ENCODE measurements at places on chromosomes 4 and X. TPM values are rescaled to one million over a fixed set of nuclear protein-coding genes. Genes with fewer than 3 reads are reported as not detected.
A peak's percentile ranks its signal among the peaks of the same experiment; 100 is the strongest.

The USP51 gene
- polyA plus RNA-seq = 9.8 TPM

GRCh38 chr4:94181815-94182214, 25.9 kb upstream of the SMARCAD1 start:
- no peak for DNase-seq

The USP17L19 gene
- polyA plus RNA-seq = not detected

DNA sequence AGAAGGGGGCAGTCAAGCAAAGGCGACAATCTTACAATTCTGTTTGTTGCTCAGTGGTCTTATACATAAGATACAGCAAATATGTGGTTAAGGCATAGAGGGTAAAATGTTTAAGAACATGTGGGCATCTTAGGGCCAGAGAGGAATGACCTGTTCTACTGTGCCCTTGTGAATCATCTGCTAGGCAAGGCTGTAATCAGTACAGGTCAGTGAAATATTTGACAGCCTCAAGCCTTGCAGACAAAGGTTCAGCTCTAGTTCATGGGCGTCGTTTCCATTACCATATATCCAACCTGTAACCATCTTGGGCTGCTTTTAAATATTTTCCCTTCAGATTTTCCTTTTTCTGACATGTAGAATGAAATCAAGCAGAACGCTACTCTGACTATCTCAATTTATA, 37.3 kb downstream of the AGA start:
- no peak for DNase-seq

DNA sequence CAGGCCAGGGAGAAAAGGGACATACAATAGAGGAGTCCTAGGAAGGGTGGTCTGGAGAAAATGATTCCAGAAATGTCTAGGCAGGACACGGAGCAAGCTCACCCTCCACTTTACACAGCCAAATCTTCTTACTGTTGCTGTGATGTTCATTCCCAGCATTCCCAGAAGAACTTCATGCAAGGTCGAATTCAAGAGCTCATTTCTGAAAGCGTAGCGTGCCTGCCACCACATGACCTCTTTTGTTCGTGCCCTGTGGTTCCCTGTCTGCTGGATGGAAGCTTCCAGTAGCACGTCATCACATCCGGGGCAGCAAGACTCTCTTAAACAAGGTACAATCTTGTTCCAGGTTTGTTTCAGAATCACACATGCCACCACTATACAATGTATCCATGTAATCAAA, 57.8 kb downstream of the FAM184B start:
- DNase-seq = no peak

GRCh38 chr4:108172753-108173598, 4.2 kb upstream of the LEF1 start:
- peak; percentile 85 for DNase-seq

The FAM47E gene
- polyA plus RNA-seq = 6.4 TPM

DNA sequence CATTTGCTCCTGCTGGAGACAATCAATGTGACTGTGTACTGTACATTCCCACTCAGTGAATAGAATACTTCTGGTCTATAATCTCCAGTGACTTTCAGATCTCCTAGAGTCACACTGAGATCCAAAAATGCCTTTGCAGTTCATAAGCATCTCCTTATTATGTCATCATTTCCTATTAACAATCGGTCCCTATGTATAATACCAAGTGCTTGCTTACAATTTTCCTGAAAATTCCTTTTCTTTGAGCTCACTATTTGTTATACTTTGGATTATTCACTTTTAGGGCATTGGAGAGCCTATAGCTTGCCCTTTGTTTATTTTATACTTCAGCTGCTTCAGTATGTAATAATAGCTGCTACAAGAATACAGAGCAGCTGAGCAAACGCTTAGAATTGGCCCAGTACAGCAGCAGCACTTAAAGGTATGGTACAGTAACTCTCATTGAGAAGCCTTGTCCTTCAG, 313.0 kb downstream of the DCTD start:
- DNase-seq = no peak

DNA sequence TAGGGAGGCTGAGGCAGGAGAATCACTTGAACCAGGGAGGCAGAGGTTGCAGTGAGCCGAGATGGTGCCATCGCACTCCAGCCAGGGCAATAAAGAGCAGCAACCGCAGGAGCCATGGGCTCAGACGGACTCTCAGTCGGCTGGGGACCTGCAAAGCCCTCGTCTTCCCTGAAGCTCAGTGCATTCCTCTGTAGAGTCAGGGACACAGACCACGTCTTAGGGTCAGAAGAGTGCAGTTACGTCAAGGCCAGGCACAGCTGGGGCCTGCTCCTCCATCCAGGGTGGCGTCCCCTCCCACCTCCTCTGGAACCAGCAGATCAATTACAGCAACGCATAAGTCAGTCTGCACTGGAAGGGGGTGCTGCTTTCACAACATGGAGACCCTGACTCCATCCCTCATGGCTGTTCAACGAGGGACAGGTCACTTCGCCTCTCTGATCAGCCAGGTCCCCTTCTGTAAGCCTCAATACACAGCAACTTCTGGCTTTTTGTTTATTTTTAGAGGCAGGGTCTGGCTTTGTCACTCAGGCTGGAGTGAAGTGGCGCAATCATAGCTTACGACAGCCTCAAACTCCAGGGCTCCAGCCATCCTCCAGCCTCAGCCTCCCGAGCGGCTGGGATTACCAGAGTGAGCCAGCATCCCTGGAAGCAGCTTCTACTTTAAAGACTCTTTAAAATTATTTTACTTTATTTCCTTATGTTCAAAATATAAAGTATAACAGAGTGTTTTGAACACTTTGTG, 76.4 kb downstream of the ZFYVE28 start:
- no peak for DNase-seq

The BOD1L1 gene
- polyA plus RNA-seq = 73.9 TPM

The HSFX4 gene
- 0.36 TPM for polyA plus RNA-seq

DNA sequence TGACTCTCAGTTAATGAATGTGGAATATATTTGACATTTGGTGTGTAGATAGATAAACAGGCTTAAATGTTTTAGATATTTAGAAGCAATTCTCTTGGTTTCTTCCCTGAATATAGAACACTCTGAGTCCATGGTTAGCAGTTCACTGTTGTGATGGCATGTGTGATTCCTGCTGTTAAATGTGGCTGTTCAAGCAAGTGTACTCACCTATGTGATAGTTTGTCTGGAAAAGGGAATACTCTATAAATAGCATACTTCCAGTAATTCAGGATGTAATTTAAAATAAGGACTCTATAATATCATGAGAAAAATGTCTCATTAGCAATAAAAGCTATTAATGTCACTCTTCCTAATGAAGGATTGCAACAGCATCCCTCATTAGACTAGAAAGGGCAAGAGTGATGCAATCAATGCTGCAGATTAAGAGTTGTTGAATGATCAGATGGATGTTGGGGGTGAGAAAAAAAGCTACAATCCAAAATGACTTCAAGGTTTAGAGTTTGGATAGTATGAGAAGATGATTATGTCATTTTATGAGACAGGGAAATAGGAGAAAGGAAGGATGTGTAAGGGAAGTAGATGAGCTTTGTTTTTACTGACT, 201.8 kb upstream of the WDFY3 start:
- no peak for DNase-seq

DNA sequence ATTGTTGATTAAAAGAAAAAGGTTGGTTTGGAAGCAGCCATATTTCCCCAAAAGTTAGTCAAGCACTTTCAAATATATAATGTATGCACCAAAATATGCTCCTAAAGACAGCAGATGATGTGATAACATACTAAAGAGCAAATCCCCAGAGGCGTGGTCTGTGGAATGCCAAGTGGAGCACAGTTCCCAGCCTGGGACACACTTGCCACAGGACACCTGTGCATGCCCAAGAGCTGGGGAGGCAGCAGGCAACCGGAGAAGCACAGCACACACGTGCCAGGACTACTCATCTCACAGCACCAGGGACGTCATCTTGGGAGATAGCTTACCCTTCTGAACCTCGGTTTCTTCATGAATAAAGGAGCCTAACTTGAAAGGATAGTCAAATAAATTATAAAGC, 12.5 kb downstream of the STX18 start:
- DNase-seq = no peak

- peak; percentile 68 for DNase-seq
Observed at GRCh38 chrX:103254171-103254824, 657 bp downstream of the TCEAL8 start.

- no peak for DNase-seq
Observed at GRCh38 chrX:10156199-10157031, at the start of gene CLCN4. TSS of gene CLCN4 (plus strand) at chrX:10156975. CDS start at chrX:10185033, 28,058 bp downstream.

DNA sequence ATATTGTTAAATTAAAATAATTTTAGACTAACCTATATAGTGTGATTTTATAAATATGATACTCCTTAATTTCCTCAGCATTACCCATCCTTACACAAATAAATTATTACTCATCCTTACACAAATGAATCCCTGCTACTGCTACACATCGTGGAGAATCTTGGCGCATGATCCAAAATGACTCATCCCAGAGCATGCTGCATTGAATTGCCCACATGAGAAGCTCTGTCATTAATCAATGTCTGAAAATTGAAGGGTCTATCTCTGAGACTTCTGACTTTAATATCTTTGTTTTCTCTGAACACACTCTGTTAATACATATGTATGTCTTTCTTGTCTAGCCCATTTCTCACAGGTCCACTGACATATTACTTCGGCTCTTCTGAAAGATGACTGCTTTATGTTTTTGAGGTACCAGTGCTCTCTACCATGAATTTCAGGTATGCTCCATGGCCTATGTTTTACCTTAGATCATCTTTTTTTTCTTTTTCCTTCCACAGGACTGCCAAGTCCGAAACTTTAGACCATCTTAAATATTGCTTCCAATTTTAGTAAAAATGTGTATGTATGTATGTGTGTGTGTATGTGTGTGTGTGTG, 15.7 kb upstream of the DUSP21 start:
- DNase-seq = no peak

The HPGDS gene
- 7.7 TPM for polyA plus RNA-seq

DNA sequence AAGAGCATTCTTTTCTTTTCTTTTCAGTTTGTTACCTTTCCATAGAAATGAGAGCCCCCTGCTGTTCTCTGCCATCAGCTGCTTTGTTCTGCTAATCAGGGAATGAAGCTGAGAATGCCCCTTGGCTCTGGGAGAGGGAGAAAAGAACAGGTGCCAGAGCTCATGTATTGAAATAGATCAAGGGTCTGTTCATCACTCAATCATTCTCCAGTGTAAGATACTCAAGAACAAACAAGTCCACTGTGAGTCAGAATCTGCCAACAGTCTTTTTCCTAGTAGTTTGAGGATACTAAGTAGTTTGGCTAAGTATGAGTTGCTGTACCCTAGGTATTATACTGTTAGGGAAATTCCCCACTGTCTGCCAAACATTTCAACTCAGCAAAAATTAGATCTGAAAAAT, 144.3 kb downstream of the RTL3 start:
- no peak for DNase-seq

The HMGN5 gene
- polyA plus RNA-seq = 24.6 TPM

DNA sequence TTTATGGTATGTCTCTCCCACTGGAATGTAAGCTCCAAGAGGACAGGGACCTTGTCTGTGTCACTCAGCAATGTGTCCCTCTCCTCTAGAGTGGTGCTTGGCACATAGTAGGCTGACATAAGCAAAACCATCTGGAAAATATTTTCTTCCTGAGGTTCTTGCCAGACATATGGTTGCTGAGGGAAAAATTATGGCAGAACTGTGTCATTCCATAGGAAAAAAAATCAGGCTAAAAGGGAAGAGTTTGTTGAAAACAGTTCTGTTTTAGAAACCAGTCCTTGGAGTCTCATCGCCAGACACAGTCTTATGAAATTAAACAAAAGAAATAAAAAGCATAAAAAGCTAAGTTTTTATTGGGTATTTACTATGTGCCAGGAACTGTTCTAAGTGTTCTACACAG, 60.9 kb downstream of the RTL9 start:
- no peak for DNase-seq

The VEGFC gene
- polyA plus RNA-seq = 26.1 TPM

- DNase-seq = no peak
Observed at GRCh38 chrX:108070891-108071290, 20.5 kb downstream of the PSMD10 start.

GRCh38 chr4:40749717-40750460, at the start of gene NSUN7:
TSS of gene NSUN7 (plus strand) at chr4:40749955. CDS start at chr4:40750694, 739 bp downstream.
- peak; percentile 73 for DNase-seq

The METTL14 gene
- 53.4 TPM for polyA plus RNA-seq

- DNase-seq = no peak
Observed at GRCh38 chr4:173752610-173753230, 222.7 kb upstream of the HAND2 start.

DNA sequence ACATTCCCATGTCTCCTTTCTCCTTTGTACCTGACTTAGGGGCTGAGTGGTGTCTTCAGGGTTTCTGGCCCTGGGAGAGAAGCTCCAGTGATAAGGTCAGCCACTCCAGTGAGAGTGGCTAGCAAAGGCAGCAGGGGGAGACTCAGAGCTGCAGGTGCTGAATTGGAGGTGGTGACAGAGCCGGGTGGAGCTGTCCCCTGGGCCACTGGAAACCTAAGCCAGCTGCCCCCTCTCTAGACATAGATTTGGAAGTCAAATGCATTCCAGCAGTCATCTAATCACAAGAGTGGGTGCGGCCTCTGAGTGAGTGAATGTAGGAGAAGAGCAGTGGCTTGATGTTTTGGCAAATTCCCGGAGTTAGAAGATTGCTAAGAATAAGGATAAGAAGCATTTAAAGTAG, 28.5 kb downstream of the TRIM2 start:
- no peak for DNase-seq

The NPNT gene
- polyA plus RNA-seq = 74.0 TPM

The KCND1 gene
- polyA plus RNA-seq = 4.3 TPM

The OR13H1 gene
- polyA plus RNA-seq = not detected

DNA sequence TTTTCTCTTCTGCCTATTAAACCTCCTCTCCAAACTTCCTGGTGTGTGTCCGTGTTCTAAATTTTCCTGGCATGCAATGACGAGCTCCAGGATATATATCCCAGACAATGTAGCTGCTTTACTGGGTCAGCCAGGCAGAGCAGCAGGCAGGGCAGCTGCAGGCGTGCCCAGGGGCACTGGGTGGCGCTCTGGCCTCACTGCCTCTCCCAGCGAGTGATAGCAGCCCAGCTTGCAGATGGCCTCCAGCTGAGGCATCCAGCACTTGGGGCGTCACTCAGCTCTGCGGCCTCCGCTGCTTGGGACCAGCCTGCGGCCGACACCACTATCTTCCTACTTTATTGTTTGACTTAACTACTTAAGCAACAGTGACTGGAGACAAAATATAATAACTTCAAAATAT, 23.0 kb upstream of the UBA6 start:
- no peak for DNase-seq

The CXCL3 gene
- 1.2 TPM for polyA plus RNA-seq

The DCAF8L1 gene
- polyA plus RNA-seq = not detected

The GASK1B gene
- 25.9 TPM for polyA plus RNA-seq

DNA sequence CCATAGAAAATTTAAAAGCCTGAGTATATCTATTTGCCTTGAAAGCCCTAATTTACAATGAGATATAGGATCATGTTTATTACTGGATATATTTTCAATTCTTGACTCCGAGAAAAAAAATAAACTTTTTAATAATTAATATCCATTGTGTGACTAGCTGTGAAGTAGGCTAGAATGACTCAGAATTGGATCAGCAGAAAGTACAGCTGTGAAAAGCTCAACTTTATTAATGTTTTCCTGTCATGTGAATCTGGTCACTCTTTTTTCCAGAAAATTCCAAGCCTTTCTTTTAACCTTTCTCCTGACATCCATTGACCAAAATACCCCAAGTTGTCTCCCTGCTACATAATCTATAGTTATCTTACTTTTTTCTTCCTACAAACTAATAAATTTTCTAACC, 171.8 kb upstream of the PACRGL start:
- DNase-seq = no peak
